ENCODE measurements at places on chromosomes 5 and 9. TPM values are rescaled to one million over a fixed set of nuclear protein-coding genes. Genes with fewer than 3 reads are reported as not detected.

DNA sequence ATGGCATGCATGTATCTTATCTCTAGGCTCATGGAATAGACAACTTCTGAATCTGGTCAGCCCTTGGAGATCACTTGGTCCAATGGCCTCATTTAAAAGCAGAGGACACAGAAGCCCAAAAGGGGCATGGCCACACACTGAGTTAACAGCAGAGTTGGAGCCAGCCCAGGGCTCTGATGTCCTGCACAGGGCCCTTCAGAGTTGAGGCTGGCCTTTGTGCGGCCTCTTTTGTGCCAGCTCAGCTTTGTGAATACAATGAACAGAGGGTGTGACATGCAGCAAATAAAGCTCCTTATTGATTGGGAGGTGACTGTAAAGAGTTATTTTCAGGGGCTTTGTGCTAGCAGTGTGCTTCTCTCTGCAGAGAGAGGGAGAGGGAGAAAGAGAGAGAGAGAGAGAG is 150.1 kb upstream of the STK32A start:
- no peak for DNase-seq

- DNase-seq, result no peak
These were observed 523.8 kb downstream of the RASEF start for GRCh38 chr9:82539146-82539545.

DNA sequence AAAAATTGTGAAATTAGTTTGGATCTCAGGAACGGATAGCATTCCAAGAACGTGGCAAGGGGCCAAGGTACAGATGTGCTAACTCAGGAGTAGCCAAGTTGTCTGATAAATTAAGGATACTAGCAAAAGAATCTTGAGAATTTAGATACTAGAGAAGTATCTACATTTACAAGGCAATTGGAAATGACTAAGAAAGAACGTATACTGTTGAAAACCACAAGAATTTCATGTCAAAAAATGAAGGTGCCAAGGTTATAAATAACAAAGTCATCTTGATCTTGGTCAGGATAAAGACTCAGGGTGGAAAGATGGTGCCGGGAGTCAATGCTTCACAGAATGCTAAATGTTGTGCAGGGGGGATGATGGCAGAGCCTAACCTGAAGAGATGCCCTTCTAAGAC is 19.2 kb downstream of the CAPSL start:
- DNase-seq, result no peak

- no peak for DNase-seq
These were observed 14.2 kb downstream of the NDUFAF2 start for GRCh38 chr5:60959156-60959555.

DNA sequence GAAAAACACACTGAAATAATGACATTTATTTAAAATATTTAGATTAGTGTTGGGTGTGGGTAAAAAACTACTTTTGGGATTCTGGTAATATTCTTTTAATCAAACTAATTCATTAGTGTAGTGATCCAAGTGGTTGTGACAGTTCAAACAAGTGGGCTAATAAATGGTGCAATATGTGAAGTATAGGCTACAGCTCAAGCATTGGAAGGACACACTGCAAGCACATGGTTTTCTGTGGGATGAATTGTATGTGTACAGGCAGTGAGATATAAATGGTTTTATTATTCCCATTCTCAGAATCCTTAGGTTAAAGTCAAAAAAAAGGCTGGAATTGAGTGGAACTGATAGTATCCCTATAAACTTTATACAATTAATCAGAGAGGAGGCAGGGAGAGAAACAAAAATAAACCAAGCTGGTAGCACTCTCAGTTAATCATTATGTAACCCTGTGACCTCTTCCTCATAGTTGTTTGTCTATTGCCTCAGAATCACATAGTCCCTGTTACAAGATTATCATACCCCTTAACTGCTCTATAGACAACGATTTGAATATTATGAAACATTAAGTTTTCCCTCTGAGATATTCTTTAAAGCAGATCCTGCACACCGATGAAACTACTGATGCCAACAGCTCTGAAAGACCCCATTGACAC is 1755.4 kb upstream of the ACO1 start:
- DNase-seq, result no peak

GRCh38 chr9:38746303-38746702 is 26.4 kb upstream of the FAM240B start:
- DNase-seq, result no peak

DNA sequence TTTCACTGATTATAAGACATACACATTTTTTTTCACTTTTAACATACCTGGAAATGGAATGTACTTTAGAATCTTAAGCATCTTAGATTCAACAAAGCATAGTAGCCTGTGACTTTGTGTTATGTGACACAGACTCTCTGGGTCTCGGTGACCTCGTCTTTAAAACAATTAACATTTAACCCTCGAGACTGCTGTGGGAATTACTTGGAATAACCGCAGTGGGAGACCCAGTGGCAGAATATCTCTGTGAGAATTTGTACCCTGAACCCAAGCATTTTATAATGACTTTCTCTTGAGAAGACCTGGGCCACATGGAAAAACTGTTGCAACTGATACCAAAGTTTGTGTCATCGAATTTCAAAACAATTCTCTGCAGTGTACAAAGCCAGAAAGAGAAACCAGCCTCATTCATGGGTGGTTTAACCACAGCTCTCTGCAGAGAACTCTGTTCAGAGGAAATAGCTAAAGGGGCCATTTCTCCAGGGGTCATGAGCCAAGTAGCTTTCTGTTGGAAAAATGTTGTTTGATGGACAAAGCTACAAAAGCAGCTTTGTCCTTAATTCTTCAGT is 10.0 kb upstream of the RETREG1 start:
- DNase-seq, result no peak

CDH9 gene
- 1.7 TPM for polyA plus RNA-seq

Measured in kidney (tissue), 22 donors.